ENCODE measurements at places on chromosomes 11 and 22.

GRCh38 chr11:100719362-100719761 lies 32.3 kb downstream of the ARHGAP42 start:
- DNase-seq, result no peak

GRCh38 chr11:5348551-5349194 lies 2.6 kb upstream of the OR51B6 start:
- no peak for DNase-seq

DNA sequence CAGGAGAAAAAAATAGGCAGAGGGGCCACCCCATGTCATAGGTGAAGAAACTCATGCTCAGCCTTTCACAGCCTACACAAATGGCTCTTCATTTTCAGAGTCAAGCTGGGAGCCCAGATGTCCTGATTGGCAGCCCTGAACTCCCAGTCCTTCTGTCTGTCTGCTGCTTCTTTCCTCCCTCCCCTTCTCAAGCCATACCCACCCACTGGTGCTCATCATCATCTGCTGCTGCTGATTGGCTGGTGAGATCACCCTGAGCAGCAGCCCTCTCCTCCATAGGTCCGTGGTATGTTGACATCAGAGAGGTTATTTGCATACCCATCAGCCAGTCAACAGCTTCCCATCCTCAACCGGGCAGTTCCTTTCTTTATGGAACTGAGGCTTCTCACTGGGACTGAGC lies 46.1 kb upstream of the PRDM11 start:
- DNase-seq, result peak; percentile 53

- peak; percentile 75 for DNase-seq
Observed at GRCh38 chr11:119474682-119475596, 52.0 kb upstream of the THY1 start.

DNA sequence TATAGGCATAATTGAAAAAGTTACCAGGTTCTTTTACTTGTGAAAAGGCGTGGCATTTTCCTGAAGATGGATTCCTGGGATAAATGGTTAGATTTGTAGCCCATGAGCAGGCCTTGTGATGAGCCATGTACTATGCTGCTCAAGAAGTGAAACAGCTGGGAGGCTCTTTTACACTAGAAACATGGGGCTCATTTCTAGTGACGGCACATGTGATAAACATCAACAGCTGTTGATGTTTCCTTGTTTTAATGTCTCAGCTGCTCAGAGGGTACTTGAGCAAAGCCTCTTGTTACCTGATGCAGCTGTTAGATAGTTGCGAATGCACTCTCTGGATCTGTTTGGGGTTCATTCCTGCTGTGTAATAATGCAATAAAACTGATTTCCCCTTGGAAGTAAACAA lies 396.8 kb downstream of the GUCY1A2 start:
- no peak for DNase-seq

- DNase-seq, result peak; percentile 99
Observed at GRCh38 chr11:122189229-122189628, 73.2 kb upstream of the BLID start.

- DNase-seq, result no peak
Observed at GRCh38 chr22:37932821-37933578, 20.4 kb downstream of the C22orf23 start.

DNA sequence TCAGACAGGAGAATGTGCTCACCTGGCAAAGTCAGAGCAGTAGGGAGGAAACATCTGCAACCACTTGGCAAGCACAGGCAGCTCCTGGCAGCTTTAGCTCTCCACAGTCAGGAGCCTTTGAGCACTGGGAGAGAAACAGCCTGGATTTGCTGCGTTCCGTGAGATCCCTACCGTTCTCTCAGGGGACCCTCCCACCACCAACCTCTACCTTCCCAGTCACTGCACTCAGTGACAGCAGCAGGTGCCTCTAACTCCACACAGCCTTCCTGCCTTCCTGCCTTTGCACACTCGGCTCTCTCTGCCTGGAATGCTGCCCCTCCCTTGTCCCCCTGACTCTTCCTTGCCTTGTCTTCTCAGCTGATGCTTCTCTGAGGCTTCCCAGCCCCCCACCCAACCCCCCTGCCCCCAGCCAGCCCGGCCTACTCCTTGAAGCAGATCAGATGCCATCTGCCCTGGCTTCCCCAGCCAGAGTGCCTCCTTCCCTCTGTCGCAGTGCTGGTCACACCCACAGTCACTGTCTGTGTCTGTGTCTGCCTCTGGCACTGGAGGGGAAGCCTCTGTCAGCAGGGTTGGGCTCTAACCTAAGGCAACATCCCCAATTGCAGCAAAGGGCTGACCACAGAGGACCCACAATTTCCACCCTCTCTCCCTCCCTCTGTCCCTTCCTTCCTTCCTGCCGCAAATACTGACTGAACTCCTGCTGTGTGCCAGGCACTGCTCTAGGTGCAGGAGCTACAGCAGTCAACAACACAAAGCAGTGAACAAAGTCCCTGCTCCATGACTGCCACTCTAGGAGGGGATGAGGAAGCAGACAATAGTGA lies 14.9 kb upstream of the TSKU start:
- peak; percentile 48 for DNase-seq

DNA sequence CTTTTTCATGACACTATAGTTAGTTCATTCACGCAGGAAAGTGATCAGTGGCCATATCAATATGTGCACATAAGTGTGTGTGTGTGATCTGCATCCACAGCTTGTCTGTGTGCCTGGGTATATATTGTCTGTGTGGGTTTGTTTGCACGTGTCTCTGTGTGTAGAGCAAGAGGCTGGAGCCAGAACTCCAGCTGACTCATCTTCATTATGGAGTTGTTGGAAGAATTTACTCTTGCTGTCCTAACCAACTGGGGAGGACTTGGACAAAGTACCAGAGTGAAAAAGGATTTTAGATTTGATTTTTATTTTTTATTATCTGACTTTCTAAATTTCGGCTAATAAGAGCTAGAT lies 63.9 kb downstream of the TP53I11 start:
- DNase-seq, result peak; percentile 79

GRCh38 chr22:41732096-41732772 lies 32.9 kb downstream of the MEI1 start:
- DNase-seq, result no peak

GRCh38 chr22:24156141-24156912 lies 25.0 kb upstream of the SUSD2 start:
- peak; percentile 57 for DNase-seq

DNA sequence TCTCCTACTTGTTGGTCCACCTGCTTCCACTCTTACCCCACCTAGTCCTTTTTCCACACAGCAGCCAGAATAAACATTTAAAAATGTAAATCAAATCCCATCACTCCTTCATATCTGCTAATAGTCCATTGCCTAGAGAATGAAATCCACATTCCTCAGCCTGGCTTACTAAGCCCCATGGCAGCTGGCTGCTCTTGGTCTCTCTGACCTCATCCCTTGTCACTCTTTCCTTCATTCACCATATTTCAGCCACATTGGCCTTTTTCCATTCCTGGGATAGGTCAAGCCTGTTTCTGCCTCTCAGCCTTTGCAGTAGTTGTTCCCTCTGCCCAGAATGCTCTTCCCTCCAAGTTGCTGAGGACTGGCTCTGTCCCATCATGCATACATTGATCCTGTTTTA lies 512.8 kb downstream of the INSC start:
- DNase-seq, result peak; percentile 54

Data from fibroblast of skin of back (primary cell).